ENCODE measurements at places on chromosomes 4 and X.

DNA sequence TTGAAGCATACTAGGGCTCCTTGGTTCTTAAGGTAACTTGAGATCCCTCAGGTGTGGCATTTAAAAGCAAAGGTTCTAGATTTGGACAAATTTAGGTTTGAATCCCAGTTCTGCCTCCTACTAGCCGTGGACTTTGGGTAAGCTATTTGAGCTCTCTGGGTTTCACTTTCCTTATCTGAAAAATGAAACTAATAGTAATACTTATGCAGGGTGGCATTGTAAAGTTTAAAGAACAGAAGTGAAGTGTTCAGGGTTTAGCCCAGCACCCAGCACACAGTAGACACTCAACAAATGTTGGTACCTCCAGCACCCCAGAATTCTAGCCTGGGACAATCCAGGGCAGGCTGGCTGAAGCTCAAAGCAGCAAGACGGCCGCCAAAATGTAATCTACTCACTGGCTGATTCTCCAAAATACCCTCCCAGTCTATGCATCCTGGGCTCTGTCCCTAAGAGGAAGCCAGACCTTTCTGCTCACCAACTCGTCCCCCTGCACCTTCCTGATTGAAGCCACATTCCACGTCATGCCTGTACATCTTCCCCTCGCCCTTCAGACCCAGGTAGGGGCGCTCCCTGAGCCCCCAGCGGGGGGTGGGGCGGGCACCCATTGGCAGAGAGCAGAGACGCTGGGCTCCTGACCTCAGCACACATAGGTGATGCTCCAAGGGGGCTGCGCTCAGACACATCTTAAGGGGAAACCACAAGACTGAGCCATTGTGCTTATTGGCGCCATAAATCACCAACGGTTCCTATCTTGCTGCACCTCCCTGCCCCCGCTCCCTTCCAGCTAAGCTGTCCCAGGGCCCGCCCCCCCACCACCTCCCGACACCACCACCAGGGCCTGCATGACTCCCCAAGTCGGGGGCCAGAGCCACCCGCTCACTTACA is 160.6 kb downstream of the BCOR start:
- DNase-seq, result no peak

DNA sequence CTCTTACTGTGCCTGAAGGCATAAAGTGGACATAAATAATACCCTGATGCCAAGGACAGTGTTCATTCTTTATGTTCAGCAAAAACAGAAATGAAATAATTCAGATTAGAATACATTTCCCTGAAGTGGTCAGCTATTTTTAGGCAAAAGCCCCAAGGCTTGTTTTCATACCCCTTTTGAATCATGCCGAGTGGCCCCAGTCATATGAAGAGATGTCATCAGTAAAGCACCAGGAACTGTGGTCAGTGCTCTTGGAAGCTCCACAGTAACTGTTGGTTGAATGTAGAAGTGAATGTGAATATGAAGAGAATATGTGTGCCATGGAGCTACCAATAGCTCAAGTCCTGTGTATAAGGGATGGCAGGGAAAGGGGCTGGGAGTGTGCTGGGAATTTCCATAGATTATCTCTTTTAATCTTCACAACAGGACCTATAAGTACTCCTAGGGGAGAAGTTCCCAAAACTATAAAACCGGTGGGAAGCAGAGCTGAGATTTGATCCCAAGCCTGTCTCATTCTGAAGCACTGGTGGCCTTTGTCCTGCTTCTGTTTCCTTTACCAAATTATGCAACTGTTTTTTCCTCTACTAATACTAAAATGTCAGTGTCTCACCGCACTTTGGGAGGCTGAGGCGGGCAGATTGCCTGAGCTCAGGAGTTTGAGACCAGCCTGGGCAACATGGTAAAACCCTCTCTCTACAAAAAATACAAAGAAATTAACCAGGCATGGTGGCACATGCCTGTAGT is 52.6 kb downstream of the FNIP2 start:
- DNase-seq, result no peak

DNA sequence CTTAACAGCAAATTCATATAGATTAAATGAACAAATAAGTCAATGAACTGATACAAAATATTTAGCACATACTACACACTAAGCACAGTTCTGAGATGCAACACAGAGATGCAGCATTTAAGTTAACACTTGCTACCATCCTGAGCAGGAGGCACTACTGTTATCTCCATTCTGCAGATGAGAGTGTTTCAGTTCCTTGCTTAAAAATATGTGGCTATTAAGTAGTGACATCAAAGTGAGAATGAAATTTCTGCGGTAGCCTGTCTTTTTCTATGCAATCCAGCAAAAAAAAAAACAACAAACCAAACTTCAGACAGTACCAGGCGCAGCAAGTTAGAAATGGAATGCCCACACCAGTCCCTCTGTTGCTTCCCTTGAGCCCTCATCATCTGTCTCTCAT is 90.8 kb downstream of the SHISA3 start:
- no peak for DNase-seq

DNA sequence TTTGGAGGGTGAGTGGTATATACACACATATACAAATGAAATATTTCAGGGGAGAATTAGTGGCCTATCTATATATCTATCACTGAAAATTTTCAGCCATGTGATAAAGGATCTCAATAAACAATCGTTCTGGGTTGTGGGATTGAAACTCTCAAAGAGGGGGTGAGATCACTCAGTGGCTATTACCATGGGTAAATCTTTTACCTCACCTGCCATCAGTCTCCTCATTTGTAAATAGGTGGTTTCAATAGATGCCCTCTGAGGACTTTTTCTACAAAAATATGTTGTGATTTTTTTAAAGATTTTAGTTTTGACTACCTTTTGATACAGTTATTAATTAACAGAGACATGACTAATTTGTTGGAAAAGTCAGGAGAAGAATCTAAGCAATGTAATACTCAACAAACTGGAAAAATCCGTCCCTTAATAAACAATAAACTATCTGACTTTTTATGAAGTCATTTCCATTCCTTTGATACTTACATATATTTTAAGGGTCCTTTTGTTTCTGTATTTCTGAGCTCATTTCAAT is 192.8 kb downstream of the MAD2L1 start:
- no peak for DNase-seq

GRCh38 chr4:184217634-184218033 is at the start of gene ENPP6:
ENPP6 (minus strand) TSS chr4:184217873; CDS start chr4:184217819, 54 bp downstream.
- no peak for DNase-seq

GRCh38 chr4:41205854-41206460 is 8.4 kb downstream of the APBB2 start:
- DNase-seq, result no peak

GRCh38 chr4:48879561-48880442 is 26.8 kb downstream of the OCIAD2 start:
- DNase-seq, result no peak

DNA sequence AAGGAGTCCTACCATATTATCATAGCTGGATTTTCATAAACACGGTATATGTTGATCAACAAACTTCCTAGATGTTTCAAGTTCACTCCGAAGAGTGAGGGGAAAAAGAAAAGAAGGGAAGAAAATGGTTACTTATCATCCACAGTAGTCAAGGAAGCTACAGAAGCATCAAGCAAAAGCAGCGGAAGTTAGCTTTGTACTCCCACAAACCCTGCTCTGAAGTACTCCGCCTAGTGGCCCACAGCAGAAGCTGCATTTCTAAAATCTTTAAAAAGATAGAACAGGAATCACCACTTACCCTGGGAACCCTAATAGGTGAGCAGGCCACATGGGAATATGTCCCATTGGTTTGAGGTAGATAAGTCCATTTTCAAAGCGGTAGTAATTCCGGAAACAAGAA is 28.5 kb upstream of the FRG1 start:
- DNase-seq, result no peak

GRCh38 chr4:44538534-44538933 is 89.9 kb upstream of the KCTD8 start:
- DNase-seq, result no peak

DNA sequence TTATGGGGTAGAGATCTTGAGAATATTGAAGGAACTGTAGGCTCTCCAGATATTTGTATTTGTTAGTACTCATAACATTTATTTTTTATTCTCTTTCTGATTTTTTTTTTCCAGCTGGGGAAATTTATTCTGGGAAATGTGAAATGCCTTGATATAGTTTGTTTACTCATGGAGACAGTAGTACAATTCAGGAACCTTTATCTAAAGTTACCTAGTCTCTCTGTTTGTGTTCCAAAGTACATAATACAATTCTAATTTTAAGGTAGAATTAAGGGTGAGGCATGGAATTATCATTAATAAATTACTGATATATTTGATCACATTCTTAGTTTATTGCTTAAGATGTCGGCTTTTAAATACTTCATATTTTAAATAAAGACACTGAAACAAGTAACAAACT is 114.0 kb downstream of the RS1 start:
- DNase-seq, result no peak

GRCh38 chrX:120269373-120270035 is 18.9 kb downstream of the ZBTB33 start:
- no peak for DNase-seq

DNA sequence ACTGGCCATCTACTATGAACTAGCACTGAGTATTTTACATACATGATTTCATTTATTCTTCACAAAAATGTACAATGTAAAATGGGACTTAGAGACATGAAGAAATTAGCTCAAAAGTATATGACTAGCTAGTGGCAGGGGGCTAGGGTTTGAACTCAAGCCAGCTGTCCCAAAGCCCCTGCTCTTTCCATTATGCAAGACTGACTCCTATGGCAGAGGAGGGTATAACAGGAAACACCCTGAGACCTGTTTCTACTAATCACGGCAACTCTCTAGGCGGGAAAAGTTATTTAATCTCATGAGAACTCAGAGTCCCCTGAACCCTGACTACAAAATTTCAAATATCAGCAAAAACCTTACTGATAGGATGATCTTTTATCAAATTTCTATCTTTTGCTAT is 150.6 kb downstream of the PRDM5 start:
- DNase-seq, result no peak

GRCh38 chrX:66046612-66047235 is 6.8 kb upstream of the VSIG4 start:
- no peak for DNase-seq

- DNase-seq, result no peak
Observed at GRCh38 chrX:36568946-36569345, 439.2 kb upstream of the FAM47C start.

- no peak for DNase-seq
Observed at GRCh38 chr4:40143926-40144508, 52.8 kb upstream of the RHOH start.

DNA sequence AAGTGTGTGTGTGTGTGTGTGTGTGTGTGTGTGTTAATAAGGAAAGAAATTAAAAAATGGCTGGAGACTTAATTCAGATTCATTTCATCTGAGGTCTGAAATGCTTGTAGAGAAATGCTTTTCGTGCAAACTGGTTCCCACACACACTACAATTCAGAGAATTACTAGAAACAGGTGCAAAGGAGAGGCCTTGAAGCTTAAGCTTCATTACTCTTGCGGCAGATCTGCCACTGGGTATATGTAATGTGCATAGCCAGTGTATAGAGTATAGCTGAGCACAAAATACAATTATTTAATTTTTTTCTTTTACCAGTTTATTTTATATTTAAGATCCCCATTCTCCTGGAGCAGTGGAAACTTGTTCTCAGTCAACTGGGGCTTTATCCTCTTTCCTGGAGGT is 31.8 kb upstream of the MAGEB10 start:
- no peak for DNase-seq

DNA sequence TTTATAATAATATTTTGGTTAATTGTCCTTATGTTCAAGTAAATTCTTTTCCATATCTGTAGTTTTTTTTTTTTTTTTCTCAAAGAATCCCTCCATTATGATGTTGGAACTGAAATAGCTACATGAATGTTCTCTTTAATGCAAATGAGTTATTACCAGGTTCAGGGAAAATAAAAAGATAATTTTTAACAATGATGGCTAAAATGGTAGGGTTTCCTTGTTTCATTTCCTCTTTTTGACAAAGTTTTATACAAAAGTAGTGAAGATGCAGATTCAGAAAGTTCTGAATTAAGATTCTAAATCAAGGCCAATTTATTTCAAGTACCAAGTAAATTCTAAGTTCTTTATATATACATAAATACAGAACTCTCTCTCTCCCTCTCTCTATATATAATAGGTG is 779.0 kb upstream of the INTU start:
- DNase-seq, result no peak

- no peak for DNase-seq
Observed at GRCh38 chr4:139761461-139761860, 95.8 kb downstream of the MGST2 start.

GRCh38 chrX:31092476-31092875 is 20.6 kb upstream of the FTHL17 start:
- no peak for DNase-seq

- no peak for DNase-seq
Observed at GRCh38 chr4:150173982-150174398, 95.7 kb downstream of the DCLK2 start.

GRCh38 chr4:115720611-115721010 is 607.2 kb upstream of the NDST4 start:
- DNase-seq, result no peak
